SW480 (cell line): ENCODE measurements at places on chromosomes 4 and X.

GRCh38 chr4:168537571-168537970 is 40.7 kb downstream of the PALLD start:
- no peak for DNase-seq

GRCh38 chr4:122003335-122003734 is 51.5 kb upstream of the TRPC3 start:
- peak; percentile 16 for DNase-seq

DNA sequence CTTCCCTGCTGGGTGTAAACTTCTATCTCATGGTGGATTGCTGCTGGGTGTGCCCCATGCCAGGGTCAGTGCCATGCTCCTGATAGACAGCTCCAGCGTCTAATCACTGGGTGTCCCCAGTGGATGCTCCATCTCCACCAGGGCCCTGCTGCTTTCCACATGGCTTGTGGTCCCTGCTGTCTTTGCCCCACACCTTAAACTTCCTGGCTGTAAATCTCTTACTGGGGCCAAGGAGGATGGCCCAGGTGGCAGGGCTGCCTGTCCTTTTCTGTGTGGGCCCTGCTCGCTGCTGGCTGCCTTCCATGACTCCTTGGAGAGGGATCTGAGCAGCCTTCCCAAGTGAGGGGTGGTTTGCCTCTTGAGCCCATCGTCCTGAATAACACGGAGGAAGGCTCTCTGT is 51.8 kb downstream of the RGS12 start:
- DNase-seq: no peak

GRCh38 chr4:8207314-8207713 is 8.2 kb downstream of the SH3TC1 start:
- DNase-seq: no peak

DNA sequence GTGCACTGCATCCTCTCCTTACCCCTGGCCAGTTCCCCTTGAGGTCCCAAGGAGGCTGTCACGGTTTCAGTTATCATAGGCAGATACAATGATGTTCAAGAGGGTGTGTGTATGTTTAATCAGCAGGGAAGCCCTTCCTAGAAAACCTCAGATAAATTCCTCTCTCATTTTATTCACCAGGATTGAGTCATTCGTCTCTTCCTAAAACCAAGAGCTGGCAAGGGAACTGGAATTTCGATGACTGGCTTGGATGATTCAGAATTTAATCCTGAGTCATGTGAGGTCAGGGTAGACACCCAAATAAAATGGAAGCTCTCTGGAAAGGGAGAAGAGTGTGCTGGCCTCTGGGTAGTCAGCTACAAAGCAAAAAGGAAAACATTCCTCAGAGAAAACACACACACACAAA is 106.2 kb upstream of the RAPGEF2 start:
- DNase-seq: peak; percentile 88

DNA sequence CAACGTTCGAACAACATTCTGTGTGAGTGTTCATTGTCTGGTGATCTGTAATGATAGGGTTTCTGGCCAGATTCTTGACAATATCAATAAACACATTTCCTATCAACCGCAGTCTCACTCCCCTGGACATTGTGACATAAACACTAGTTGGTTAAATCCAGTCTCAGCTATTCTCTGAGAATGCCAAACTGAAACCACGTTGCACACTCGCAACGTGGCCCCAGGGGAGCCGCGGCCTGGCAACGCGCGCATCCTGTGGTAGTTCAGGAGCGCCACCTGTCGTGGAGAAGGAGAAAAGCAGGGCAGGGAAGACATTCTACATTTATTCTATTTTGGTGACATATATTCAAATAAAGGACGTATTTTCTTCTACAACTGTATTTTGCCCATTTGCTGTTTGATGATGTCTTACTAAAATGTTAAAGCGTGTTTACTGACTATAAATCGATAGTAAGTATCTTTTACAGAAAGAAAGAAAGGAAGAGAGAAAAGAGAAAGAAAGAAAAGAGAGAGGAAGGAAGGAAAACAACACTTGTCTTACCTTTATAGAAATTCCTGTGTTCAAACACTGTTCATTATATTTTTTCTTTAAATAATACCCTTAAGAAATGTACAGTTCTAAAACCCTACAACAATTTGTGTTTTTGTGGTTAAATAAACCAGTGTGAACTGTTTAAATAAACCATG is 738.3 kb upstream of the FRG1 start:
- DNase-seq: peak; percentile 50

DNA sequence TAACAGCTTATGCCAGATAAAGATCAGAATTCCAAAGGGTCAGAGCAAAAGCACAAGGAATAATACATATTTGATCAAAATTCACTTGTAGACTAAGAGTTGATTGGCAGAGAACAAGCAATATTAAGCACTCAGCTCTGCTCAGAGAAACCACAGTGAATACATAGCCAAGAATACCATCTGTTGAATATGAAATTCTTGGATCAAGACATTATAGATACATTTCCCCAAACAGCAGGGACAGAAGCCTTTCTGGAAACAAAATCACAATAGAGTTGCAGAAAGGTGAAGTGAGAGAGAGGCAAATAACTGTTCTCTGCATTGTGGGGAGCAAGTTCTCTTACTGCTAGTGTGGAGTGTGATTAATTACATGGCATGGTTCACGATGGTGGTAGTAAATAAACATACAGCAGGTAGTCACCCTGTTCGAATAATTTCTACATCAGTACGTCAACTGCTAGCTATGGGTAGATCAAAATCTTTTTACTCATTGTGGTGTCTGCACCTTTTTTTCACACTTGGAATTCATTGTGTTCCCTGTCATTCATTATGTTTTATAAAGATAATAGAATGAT is 366.7 kb downstream of the PCDH7 start:
- no peak for DNase-seq

DNA sequence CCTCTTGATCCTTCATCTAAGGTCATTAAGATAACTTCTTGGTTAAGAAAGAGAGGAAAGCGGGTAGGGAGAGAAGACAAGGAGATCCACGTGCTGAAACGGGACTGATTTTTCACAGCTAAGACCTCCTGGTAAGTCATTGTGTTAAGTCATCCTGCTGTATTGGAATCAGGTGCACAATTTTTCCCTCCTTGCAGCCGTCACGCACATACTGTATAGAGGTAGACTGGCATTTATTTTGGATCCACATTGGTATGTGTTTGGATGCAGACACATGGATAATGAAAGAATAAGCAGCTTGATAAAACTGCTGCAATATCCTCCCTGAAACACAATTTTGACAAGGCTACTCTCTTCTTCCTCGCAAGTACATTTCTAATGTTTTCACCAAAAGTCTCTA is 60.1 kb upstream of the NAP1L5 start:
- DNase-seq: no peak
